ENCODE measurements at places on chromosomes 12 and 14.

DNA sequence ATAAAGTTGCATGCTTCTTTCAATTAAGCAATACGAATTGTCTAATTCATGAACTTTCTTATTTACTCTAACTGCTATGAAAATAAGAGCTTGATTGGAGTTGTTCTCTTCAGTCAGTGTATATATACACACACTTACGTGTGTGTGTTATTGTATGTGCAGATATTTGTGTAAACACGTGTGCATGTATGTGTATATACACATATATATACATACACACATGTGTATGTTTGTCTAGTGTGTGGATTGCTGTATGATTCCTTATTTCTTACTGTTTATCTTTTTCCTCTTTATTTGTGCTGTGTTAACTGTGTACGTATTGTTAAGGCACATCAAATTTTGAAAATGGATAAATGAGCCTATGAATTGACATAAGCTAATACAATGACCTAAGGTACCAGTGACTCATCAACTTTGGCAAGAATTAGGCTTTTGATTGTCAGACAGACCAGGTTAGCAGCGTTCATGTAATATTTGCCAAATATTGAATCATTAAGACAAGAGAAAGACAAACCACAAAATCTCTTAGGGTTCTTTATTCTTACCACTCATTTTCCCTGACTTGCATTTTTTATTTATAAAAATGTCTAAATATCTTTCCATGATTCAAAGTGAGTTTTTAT lies 423.9 kb downstream of the SOX5 start:
- peak; percentile 6 for DNase-seq

DNA sequence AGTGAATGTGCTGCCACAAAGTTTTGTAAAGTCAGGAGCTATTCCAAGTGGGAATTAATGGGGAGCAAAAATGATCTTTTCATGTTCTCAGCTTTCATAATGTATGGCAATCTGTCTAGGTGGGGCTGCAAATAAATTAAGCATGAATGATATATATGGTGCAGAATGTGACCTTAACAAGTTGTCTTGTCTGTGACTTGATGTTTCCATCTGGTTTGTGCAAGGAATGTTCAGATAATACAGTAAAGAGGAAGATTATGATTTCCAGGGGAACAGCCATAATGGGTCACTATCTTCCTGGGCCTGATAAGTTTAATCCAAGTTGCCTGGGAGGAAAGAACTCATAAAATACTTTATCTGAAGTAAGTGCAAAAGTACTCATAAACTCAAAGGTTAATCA lies 1815.8 kb upstream of the FLRT2 start:
- peak; percentile 7 for DNase-seq

GRCh38 chr12:2583091-2583497 lies 211.7 kb upstream of the FKBP4 start:
- DNase-seq: peak; percentile 43

DNA sequence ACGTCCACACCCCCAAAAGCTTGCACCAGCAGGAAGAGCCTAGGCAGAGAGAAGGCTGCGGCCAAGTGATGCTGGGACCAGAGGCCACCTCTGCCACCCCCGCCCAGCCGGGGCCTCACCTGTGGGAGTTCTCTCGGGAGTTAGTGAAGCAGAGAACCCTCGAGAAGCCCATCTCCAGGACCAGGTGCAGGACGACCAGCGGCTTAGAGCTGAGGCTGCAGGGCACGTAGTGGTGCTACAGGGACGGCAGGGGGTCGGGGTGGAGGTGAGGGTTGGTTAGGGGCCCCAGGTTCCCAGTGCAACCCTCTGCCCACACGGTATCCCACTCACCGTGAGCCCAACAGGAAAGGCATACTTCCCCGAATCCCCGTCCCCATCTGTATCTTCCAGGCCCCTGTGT lies 3.6 kb downstream of the DDX51 start:
- no peak for DNase-seq

GRCh38 chr14:65238456-65238855 lies 136.1 kb upstream of the MAX start:
- DNase-seq: peak; percentile 88

All from fibroblast of upper back skin (primary cell).